ENCODE measurements at places on chromosomes 7 and 10. TPM values are rescaled to one million over a fixed set of nuclear protein-coding genes. Genes with fewer than 3 reads are reported as not detected.

Gene VPS26A
- total RNA-seq = 49.2 TPM

Gene GTPBP10
- total RNA-seq = 26.6 TPM

Gene PIK3CG
- total RNA-seq = not detected

- DNase-seq = no peak
Observed at GRCh38 chr7:116164552-116165306, 45.6 kb upstream of the TES start.

GRCh38 chr7:129454249-129454551, 20.0 kb downstream of the STRIP2 start:
- no peak for DNase-seq

DNA sequence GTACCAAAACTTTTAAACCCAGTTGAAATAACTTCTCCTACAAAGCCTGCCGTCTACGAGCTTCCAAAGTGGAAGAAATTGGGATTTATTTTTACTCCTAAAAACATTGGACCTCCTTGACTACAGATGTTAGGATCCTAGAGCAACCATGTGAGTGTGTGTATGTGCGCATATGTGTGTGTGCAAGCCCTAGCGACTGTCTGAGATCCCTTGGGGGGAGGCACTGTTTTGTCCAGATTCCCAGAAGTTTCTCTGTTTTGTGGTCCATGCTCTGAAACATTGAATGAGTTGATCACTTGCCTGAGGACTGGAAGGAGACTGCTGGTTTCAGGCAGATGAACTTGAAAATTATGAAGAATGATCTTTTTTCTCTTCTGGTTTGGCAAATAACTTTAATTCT, 312.3 kb upstream of the ZNF32 start:
- no peak for DNase-seq

DNA sequence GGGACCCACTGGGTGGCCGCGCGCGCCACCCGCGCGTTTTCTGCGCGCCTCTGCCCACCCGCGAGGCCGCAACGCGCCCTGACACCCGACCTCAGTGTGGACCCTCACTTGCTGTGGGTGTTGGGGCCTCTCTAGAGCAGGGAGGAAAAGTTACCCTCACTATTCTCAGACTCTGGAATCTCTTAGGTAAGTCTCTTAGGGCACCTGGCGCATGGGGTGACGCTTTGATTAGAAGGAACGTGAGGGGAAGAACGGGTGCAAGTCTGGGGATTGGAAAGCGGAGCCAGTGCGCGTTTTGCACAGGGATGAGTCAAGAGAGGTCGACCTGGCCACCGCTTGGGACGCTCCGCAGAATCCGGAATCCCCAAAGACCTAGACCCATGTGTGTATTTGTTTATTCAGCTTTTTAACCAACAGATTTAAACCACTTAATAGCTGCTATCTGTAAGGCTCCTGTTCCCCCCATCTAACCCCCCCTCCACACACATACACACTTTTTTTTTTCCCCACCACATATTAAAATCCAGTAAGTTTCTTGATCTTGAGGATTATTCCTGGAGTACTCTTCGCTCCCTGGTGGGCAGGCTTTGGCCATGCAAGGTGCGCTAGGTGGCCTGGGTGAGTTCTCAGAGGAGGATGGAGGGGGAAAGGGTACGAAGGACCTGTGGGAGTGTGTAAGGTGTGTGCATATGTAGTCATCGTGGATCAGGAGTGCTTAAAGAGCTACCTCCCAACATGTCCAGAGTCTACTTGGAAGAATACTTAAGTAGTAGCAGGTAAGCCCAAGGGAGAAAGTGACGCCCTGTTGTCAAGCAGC, 169.1 kb upstream of the PPP1R3A start:
- no peak for DNase-seq

GRCh38 chr7:8303904-8304528, 42.0 kb upstream of the ICA1 start:
- DNase-seq = no peak

DNA sequence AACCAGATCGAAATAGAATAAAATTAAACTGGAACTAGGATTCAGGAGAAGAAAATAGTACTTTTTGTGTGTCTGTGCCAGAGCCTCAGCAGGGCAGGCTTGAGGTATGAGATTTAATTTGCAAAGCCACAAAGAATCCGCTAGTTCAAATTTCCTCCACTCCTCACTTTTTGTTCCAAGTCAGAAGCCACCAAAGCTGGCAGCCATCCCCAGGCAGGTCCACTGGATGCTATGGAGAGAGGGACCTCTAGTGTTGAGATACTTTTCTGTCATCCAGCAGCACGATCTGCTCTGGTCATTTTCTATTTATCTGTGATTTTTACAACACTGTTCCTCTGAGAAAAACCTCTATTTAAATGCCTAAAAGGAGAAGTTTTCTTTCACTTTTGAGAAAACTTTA, 147.9 kb upstream of the FRMD4A start:
- DNase-seq = peak; percentile 78

DNA sequence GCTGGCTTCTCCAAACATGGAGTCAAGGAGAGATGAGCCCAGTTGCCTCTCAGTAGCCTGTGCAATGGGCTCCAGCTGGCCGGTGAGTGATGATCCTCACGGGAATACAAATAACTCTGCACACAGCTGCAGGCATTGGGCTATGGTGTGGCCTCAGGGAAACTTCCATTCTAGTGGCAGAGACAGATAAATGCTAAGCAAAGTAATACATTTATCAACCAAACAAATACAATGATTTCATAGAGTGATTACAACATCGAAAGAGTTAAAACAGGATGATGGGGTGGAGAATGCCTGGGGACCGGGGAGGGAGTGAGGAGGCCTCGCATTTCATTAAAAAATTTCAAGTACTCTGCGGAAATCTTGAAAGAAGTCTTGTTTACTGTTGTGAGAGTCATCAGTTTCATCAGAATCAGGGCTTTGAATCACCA, 15.0 kb upstream of the AKR1B1 start:
- peak; percentile 45 for DNase-seq

DNA sequence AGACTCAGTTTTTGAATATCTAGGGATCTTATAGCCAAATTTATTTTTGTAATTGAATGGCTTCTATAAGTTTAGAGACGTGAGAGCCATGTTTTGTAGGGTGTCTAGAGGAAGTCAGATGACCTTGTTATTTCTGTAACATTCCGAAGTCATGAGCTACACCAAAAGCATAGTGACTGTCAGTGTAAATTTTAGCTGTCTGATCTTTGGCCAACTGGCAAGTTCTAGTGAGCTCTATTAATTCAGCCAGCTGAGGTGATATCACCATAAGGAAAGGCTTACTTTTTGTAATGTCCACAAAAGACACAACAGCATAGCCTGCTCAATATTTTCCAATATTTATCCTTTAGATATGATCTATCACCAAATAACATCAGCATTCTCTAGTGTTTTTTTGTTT, 9.9 kb upstream of the NT5C3A start:
- peak; percentile 83 for DNase-seq

- DNase-seq = no peak
Observed at GRCh38 chr10:17049195-17049594, 80.4 kb downstream of the CUBN start.

DNA sequence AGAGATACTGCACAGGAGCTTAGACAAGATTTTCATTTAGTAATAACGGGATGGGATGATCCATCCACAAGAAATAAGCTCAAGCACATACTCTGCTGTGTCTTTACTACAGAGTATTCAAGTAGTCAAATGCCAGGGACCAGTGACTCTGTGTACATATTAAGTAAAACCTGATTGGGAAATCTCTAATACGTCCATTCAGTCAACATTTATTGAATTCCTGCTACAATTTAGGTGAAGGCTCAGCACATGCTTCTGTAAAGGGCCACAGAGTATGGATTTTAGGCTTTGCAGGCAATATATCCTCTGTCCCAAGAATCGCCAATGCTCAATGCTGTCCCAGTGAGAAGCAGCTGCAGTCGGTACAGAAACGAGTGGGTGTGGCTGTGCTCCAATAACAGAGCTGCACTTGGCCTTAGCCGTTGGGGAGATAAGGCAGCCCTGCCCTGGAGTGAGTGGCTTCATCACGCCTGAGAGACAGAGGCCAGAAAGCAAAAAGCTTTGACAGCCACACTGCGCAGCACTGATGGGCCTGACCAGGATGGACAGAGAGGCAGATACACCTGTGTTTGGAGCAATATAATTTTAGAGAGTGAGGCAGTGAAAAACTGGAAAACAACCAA, 186.8 kb downstream of the PARD3 start:
- peak; percentile 68 for DNase-seq

GRCh38 chr7:30406664-30407425, 71.7 kb downstream of the NOD1 start:
- peak; percentile 12 for DNase-seq

All from fibroblast of the aortic adventitia (primary cell).